ENCODE measurements at places on chromosomes 11 and 22.

DNA sequence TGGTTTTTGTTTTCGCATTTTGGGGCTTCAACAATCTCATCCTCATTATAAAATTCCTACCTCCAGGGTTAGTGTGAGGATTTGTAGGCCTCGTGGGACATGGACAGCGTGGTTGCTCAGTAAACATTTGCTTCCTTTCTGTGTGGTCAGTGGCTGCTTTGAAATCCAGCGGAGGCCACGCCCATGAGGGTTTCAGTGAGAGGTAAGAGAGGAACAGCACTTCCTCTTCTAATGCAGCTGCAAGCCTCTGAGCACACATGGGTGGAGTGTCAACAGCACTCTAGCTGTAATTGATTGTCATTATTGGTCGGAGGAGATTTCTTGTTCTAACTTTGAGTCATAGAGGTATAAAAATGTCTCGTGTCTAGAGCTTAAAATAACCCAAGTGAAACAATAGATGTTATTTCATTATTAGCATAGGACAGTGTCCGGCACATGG lies 6.0 kb upstream of the ARHGAP42 start:
- no peak overlapping the region for H3K4me3 ChIP-seq
- no peak overlapping the region for H3K27ac ChIP-seq
- no peaks in the 10 kb centered on the region for H3K36me3 ChIP-seq
- no peaks in the 10 kb centered on the region for H3K4me1 ChIP-seq
- peak; percentile 55 for ATAC-seq
- no peaks in the 10 kb centered on the region for H3K27me3 ChIP-seq

- no peaks in the 10 kb centered on the region for H3K36me3 ChIP-seq
- no peak overlapping the region for H3K4me3 ChIP-seq
- no peak for ATAC-seq
- peaks cover 52% of the 10 kb centered on the region for H3K27me3 ChIP-seq
These were observed 99.8 kb upstream of the NECTIN1 start for GRCh38 chr11:119828819-119829218.

- no peak overlapping the region for H3K27ac ChIP-seq
- H3K36me3 ChIP-seq: no peaks in the 10 kb centered on the region
- H3K4me3 ChIP-seq: no peak overlapping the region
- H3K27me3 ChIP-seq: no peaks in the 10 kb centered on the region
These were observed 27.9 kb downstream of the EXPH5 start for GRCh38 chr11:108565653-108566052.

- H3K27ac ChIP-seq: peak overlapping the region; percentile 43
- no peaks in the 10 kb centered on the region for H3K4me1 ChIP-seq
- H3K4me3 ChIP-seq: peak overlapping the region; percentile 18
- no peaks in the 10 kb centered on the region for H3K36me3 ChIP-seq
These were observed 22.9 kb upstream of the ARHGAP8 start for GRCh38 chr22:44729391-44730021.

DNA sequence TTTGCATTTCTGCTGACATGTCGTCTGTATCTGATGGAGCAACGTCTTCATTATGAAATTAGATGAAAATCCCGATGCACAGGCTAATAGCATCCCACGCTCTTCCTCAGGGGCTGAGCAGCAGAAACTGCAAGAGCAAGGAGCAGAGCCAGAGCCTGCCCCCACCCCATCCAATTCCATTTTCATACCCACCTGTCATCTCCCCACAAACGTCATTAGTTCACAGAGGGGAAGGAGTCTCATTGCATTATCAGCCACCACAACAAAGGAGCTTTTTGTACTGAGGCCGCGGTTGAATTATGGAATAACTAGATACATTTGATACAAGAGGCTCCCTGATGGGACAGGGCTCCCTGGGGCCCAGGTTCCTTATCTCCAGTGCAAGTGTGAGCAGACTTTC lies 515.0 kb downstream of the NTM start:
- no peaks in the 10 kb centered on the region for H3K36me3 ChIP-seq
- H3K4me1 ChIP-seq: peaks cover 9% of the 10 kb centered on the region
- no peaks in the 10 kb centered on the region for H3K27me3 ChIP-seq
- H3K27ac ChIP-seq: no peak overlapping the region
